ENCODE measurements at places on chromosomes 3 and 15.
A peak's percentile ranks its signal among the peaks of the same experiment; 100 is the strongest.

DNA sequence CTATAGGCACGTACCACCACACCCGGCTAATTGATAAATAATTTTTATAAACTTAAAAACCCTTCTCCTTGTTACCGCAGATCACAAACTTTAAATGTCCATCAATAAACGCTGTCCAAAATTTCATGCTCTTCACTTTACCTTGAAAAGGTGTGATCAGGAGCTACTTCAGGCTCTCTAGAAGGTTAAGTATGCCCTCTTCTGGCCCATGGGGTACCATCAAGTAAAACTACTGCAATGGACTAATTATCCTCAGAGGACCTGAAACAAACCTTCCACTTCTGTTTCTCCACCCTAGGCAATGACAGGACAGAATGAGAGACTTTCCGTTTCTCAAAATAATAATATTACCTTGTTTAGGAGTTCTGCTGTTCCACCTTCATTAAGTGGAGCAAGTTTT is 9.2 kb downstream of the LZTFL1 start:
- no peak for DNase-seq

DNA sequence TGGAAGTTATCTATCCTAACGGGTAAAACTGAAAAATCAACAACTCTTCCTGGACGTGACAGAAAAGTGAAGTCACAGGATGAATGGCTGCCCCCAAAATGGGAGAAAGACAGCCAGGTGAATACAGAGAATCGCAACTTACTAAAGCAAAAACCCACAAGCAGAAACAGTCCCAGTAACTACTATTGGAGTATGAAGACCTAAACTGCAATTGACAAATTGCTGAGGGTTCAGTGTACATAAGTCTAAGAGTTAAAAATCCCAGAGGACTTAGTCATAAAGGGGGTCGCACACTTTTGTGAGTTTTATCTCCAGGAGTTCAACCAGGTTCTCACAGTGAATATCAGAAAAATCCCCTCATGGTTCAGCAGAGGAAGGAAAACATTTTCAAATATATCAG is 56.8 kb upstream of the IMPG2 start:
- DNase-seq: no peak

DNA sequence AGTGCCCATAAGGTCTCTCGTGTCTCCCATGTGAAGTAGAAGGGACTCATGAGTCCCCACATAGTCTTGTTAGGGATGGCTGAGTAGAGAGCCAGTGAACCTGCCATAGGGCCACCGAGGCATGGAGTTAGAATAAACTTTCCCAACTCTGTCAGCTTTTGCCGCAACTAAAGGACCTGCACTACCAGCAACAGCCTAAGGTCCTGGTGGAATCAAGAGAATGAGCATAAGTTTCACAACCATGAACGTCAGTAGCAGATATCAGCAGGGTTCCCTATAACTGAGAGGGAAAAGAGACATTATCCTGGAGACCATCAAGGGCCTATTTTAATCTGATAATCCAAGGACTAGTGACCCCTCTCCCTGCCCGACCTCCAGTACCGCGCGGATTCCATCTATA is 60.3 kb upstream of the FNDC3B start:
- DNase-seq: no peak

GRCh38 chr3:169980055-169980454 is 13.4 kb downstream of the SEC62 start:
- DNase-seq: no peak

GRCh38 chr3:94869059-94869547 is 806.2 kb downstream of the NSUN3 start:
- DNase-seq: no peak

DNA sequence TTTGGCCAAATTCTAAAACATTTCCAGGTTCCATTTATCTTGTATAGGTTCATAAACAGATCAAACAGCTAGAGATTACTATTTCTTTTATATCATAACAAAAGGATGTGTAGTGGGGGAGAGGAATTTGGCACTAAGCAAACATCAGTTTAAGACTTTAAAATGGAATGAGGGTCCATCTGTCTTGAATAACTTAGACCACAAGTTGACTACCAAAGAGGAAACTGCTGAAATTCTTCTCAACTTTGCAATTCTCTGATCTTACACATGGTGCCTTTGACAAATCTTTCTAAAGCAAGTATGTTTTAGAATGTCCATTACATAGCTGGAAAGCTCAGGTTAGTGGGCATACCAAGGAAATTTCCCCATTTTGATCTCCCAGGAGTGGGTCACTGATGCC is 140.5 kb upstream of the ADAMTS9 start:
- DNase-seq: no peak

DNA sequence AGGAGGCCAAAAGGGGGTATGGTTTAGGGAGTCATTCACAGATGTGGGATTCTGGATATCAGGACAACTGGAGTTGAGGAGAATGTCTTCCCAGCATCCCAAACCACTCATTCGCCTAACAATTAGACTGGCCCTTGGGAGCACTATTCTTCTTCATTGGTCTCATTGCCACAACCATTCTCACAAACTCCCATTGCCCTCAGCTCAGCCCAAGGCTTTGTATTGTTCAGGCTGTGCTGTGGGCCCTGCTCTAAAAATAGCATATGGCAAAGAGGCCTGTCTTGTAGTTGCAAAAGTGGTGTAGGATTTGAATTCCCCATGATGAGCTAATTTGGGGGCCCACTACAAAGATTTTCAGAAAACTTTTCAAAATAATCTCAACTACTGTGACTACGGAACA is 6.3 kb upstream of the ADAMTS9 start:
- no peak for DNase-seq

GRCh38 chr15:80367094-80367493 is 37.1 kb upstream of the ARNT2 start:
- DNase-seq: no peak

DNA sequence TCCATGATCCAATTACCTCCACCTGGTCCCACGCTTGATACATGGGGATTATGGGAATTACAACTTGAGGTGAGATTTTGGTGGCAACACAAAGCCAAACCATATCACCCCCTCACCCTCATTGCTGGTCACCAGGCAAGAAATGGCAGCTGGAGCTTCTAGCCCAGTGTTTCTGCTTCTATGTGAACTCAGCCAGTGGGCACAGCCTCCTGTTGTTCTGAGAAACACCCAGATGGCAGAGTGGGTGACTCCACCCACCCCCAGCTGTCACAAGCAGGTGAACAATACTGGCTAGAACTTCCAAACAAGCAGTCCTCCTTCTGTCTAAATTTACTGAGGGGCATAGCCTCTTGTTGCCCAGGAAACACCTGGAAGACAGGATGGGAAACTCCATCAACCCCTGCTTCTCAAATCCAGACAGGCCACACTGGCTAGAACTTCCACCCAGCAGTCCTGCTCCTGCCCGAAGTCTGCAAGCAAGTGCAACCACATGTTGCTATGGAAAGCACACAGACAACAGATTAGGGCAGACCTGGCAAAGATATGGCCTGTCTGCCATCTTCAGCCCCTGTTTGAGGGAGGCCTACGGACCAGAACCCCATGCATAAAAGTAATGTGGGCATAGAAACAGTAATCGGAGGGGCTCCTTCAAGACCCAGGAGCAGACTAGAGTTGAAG is 114.1 kb downstream of the DTWD1 start:
- no peak for DNase-seq

DNA sequence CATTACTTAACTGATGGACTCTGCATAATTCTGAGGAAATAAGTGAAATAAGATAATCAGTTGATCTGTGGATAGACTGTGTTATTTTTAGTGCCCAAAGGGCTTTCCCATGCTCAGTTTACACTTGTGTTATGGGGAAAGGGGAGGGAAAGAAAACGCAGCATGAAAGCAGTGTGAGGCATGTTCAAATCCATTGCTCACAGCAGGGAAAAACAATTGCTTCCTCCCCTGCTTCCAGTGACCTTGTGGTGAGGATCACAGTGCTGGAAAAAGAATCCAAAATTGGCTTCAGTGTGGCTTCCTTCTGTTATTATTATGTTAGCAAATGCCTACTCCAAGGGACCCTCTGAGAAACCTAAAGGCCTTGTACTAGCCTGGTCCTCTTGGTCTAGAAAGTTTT is 285.1 kb upstream of the CDIN1 start:
- no peak for DNase-seq

DNA sequence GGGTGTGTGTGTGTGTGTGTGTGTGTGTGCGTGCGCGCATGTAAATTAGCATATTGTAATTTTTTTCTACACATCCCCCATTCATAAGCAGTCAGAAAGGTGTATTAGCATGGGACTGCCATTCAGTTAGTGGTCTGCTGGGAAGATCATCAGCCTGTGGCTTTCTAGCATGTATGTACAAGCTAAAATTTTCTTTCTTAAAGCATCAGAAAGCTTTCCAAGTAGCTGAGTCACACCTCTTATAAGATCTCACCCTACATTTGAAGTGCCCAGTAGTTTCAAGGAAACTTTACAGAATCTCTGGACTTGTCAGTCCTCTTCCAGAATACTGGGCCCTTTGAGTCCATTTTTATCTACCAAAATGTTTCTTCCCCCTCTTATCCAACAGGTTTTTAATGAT is 411.4 kb upstream of the TPRG1 start:
- DNase-seq: no peak

DNA sequence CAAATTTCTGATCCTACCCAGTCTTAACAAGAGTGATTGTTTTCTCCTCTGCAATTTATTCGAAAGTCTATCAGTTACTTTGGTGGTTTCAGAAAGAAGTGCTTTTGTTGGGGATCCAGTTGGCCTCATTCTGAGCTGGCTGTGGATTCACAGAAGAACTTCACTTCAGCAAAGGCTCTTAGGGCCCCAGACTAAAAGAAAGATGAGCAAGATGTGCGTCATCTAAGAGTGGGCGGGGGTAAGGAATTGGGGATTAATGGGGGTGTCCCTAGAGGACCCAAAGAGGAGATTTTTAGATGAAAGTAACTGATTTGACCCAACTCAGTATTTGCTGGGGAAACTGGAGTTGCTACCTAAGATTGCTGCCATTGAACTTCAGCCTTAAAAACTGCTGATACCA is 63.9 kb upstream of the TSEN2 start:
- DNase-seq: no peak

- DNase-seq: peak; percentile 50
Measured at GRCh38 chr15:80010131-80010673, 39.2 kb upstream of the BCL2A1 start.

- DNase-seq: no peak
Measured at GRCh38 chr3:79012946-79013362, 754.8 kb downstream of the ROBO1 start.
